IPS DF 19.7 (cell line): ENCODE measurements at places on chromosomes 7 and 10.

DNA sequence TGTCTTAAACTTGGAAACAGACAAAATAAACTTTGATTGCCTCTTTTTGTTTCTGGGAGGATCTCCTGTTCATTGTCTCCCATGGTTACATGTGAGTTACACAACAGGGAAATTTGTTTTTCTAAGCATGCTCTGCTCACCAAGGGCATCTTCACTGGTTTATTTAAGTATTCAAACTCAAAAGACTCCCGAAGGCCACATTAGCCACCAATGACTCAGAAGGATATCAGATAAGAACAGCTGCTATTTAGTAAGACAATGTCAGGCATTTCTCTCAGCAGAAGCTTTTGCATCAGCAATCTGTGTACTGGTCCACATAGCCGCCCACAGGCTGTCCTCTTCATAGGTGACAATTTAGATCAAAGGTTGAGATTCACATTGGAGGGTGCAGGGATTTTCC, 19.3 kb downstream of the OR6B1 start:
- no peak for DNase-seq

GRCh38 chr7:91345449-91345848, 81.2 kb downstream of the FZD1 start:
- DNase-seq, result no peak

GRCh38 chr7:31408140-31408729, 67.7 kb upstream of the NEUROD6 start:
- no peak for DNase-seq

DNA sequence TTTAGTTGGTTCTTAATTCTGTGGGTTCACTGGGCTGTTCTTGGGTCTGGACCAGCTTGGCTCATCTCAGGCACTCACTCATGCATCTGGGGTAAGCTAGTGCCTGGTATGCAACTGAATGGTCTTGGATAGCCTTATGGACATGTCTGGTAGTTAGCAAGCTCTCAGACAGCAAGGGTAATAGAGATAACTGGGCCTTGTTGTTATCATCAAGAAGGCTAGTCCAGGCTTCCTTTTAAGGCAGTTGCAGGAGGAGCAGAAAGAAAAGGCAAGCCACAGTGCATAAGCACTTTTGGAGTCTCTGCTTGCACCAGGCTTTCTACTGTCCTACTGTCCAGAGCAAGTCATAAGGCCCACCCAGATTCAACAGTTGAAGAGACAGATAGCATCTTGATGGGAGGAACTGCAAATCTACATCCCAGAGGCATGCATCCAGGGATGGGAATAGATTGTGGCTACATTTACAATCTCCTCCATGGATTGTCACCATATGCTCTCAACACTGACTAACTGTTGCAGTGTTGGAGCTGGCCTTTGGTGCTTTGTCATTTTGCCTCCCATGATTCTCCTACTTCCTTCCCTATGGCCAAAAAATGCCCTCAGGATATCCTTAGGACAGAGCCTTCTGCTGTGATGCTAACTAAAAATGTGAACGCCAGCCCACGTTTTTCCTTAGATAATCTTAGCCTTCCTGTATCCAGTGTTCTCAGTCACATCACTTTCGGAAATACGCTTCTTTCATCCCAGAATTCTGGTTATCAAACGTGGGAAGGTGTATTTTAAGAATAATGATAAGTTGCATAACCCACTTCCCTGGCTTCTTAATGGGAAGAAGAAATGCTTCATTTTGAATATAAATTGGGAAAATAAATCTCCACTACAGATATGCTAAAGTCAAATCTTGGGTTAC, 3.6 kb downstream of the GIMAP4 start:
- no peak for DNase-seq

DNA sequence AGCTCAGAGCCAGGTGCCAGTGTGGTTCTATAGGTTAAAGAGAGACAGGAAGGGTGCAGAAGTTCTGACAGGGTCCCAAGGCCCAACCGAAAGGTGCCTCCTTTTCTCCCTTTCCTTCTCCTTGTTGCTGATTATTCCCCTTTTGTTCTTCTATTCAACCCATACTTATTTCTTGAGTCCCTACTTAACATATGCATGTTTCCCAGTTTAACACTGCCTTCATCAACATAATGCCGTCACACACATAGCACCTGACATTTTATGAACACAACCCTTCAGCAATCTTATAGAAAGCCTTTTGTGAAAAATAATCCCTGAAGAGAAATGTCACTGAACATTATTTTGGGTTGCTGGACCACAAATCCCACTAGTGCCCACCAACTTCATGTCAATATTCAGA, 39.1 kb downstream of the SORBS1 start:
- DNase-seq, result no peak

- DNase-seq, result no peak
Measured at GRCh38 chr7:138948403-138948802, 32.8 kb downstream of the KIAA1549 start.

DNA sequence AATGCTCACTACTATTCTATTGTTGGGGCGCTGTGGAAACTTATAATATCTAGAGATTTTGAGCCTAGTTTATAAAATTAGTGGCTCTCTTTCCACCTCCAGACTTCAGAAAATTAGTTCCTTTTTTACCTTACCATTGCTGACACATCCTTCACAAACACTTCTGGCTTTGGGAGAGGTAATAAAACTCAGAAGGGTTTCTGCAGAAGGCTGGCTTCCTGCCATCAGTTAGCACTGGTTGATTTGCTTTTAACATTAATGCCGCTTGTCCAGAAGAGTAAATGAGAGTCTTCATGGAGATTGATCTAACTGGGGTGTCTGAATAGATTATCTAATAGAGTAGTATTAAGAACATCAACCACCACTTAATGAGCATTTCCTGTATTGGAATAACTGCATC, 20.3 kb downstream of the ACSM6 start:
- no peak for DNase-seq
